IPS DF 6.9 (cell line): ENCODE measurements at places on chromosomes 12 and 14.

DNA sequence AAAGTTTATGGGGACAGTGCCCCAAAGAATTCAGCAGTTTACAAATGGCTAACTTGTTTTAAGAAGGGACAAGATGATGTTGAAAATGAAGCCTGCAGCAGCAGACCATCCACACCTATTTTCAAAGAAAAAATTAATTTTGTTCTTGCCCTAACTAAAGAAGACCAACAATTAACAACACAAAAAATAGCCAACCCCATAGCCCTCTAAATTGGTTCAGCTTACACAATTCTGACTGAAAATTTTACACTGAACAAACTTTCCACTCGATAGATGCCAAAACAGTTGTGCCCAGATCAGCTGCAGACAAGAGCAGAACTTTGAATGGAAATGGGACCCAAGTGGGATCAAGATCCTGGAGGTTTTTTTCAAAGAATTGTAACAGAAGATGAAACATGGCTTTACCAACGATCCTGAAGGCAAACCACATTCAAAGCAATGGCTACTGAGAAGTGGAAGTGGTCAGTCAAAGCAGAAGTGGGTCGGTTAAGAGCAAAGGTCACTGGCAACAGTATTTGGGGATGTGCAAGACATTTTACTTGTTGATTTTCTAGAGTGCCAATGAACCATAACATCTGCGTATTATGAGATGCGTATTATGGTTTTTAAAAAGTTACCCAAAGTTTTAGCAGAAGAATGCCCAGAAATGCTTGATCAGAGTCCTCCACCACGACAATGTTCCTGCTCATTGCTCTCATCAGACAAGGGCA, 30.0 kb downstream of the SLC39A9 start:
- no peak for DNase-seq

- no peak for DNase-seq
Measured at GRCh38 chr12:115482943-115483342, 794.5 kb downstream of the MED13L start.

DNA sequence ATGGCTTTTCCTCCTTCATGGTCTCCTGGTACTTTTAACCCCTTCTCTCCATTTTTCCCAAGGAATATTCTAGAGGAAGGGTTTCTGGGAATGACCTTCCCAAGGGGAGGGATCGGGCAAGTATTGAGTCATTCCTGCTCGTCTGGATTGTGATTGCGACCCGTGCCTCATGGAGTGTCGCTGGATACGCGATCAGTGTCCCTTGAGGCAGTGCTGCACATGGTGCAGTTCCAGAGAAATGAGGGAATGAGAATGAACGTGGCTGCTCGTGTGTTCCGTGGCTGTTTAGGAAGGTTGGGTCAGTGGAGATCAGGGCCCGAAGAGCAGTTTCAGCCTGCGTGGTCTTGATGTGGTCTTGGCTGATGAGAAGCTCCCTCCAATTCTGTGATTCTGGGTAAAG, 234.4 kb downstream of the CACNA1C start:
- no peak for DNase-seq

DNA sequence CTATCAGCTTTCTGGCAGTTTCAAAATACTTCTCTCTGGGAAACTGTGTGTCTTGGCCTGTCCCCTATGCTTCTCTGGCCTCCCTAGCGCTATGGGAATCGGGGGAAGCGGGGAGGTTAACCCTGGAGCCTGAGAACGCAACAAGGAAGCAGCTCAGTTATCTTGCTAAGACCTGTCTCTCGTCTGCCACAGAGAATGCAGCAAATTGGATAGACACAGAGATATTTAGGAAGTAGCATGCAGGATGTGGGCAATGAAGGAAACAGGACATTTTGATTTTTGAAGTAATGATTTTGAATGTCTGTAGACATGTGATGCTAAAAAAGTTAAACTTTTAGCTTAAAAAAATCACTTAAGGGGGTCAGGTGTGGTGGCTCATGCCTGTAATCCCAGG, 6.6 kb upstream of the CALCOCO1 start:
- no peak for DNase-seq

DNA sequence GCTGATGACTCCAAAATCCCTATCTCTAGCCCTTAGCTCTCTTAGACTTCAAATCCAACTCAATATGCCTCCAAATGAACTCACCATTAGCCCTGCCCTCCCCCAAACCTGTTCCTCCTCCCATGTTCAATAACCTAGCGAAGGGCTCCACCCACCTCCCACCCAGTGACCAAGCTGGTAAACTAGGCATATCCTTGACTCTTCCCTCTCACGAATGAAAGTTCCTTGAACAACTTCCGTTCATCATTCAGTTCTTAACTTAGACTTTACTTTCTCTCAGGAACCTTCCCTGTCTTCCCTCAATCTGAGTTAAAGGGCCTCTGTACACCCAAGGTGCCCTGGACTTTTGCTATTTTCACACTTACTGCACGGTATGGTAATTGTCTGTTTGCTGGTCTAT, 1.9 kb upstream of the KLHDC1 start:
- no peak for DNase-seq

GRCh38 chr12:22533155-22533554, 11.2 kb downstream of the C2CD5 start:
- no peak for DNase-seq

DNA sequence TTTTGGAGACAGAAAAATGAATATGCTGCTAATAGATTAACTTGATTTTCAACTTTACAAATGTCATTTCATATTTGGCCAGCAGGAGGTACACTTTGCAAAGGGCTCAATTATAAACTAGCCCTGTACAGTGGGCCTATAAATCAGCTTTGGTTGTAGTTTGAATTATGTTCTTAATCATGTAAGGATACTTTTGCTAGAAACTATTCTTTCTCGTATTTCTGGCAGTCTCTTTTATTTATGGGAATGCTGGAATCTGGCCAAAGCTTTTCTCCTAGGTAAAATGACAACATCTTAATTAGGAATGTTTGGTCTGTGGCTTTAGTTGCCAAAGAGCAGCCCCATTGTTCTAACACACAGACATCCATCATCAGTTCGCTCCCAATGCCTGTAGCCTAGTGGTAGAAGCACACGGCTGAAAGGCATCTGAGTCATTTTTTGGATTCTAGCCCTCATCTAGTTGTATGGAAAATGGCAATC, 1322.3 kb upstream of the SEL1L start:
- DNase-seq: no peak

DNA sequence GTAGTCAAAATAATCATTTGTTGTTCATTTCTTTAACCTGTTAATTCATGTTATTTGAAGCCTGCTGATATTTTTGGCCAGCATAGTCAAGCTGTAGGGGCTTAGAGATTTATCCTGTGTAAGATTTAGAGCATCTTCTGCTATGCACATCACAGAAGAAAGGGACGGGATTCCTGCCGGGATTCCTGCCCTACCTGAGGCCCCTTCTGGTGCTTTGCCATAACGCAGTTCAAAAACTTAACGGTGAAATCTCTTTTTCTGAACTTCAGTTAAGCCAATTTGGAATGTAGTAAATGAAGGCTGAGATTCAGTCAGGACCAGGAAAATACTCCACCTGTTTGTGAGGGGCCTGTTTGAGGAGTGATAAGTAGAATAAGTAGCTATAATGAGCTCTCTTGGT, 50.7 kb upstream of the TMEM260 start:
- DNase-seq: no peak

DNA sequence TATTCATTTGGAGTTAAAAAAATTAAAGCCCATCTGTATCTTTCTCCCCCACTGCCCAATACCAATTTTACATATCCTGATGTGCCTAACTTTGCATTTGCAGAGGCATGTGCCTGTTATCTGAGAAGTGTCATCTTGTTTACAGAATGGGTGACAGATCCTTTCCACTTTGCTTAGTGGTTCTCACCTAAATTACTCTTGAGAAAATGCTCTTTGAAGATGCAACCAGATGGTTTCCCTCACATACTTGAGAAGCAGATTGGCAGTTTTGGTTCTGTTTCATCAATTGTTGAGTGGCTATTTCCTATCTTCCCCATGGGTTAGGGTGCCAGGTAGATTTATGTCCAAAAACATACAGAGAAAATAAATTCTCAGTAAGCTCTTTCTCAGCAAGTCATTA, 1051.4 kb upstream of the ATXN7L3B start:
- DNase-seq: no peak

DNA sequence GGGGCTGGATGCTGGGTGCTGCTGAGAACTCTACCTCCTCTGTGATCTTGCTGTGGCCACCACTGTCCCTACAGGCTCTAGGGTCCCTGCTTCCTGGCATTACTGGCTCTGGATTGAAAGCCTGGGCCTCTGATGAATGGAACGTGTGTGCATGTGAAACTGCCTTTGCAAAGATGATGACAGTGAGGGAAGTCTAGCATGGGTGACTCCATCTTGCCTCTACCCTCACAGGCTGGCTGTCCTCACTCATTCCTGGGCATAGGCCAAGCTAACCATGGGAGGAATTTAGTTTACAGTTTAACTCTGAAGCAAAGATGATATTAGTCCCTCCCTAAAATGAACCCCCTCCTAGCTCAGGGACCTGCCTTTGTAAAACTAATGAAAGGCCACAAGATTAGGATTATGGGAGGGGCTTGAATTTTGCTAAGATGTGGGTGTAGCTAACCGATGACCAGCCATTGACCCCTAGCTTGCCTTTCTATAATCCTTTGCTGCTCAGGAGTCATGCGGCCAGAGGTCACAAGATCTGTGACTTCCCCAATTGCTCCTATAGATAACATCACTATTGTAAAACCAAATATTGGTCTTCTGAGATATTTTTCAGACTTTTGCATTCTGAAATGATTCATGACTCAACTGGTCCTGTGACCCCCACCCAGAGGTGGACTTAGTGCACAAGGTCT, 2.2 kb upstream of the C1S start:
- DNase-seq: no peak

- DNase-seq: no peak
Measured at GRCh38 chr12:16324772-16325171, 22.7 kb upstream of the MGST1 start.

DNA sequence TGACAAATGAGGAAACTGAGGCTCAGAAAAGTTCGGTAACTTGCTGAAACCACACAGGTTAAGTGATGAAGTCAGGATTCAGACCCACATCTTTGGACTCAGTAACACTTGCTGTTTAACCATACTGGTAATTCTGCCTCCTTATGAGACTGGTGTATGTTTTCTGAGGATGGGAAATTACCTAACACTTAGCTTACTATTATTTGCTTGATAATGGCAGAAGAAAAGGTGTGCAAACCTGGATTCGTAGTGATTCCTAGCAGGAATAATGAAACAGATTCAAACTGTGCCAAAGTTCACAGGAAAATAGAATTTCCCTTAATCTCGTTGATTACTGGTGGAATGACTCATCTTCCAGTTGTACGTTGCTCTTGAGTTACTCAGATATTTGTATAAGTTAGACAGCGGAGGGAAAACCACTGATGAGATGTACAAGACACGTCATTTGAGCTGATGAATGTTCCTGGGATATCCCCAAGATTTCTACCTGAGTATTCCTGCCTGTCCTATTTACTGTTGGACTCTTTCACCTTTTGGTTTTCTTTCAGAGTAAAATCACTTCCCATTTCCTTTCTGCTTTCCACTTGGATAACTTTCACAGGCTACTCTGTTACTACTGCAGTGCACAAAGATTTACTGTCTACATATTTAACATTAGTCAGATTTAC, 37.5 kb downstream of the PRORP start:
- no peak for DNase-seq

- DNase-seq: no peak
Measured at GRCh38 chr12:27547592-27547991, 23.6 kb downstream of the PPFIBP1 start.

- DNase-seq: no peak
Measured at GRCh38 chr12:32305163-32305562, 94.2 kb upstream of the FGD4 start.

DNA sequence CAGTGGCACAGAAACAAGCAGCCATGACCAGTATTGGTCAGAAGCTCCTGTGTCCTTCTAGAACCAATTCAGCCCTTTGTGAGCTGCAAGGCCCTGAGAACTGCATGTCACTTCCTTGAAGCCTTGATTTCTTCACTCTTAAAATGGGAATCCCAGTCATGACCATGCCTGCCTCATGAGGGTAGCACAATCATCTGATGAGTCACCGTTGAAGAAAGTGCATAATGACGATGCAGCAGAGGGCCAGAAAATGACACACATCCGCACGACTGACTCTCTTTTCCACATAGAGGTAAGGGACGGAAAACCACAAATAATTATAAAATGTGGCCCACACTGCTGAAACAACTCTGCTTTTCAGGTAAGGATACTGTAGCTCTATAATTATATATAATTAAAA, 777.4 kb downstream of the BCL11B start:
- no peak for DNase-seq

DNA sequence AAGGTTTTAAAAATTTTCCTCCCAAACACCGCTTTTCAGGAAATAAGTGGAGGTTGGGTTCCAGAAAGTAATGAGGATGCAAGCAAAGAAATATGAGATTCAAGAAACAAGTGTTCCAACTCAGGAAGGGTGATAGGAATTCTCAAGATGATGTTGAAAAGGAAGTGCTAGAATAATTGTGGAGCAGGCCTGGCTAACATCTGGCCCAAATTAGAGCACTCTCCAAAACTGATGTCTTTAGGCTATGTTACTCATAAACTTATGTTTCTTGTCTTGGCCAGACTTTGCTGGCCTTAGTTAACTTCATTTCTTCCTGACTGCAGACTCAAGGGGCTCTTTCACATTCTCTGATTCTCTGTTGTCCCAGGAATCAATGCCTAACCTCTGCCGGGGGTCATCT, 116.3 kb downstream of the TMTC3 start:
- no peak for DNase-seq

- no peak for DNase-seq
Measured at GRCh38 chr12:69648476-69648875, 37.8 kb upstream of the LRRC10 start.

DNA sequence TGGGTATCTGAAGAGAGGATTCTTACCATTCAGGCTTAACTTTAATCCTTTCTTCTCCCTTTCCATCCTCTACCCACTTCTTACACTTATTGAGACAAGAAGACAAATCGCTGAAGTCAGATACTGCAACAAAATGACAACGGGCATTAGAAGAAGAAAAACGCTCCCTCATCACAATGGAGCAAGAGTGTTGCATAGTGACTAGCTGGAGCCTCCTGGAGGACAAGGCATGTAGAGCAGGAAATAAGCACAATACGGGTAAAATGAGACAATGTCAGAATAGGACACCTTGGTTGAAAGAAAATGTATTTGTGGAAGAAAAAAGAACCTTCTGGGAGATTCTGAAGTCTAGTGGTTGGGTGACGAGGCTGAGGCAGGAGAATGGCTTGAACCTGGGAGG, 501.0 kb downstream of the RERGL start:
- peak; percentile 33 for DNase-seq

- DNase-seq: no peak
Measured at GRCh38 chr14:105525861-105526775, at the start of gene TMEM121. Gene TMEM121 (plus strand): TSS chr14:105526583. CDS start chr14:105528835, 2,252 bp downstream.

GRCh38 chr14:92652413-92653151, 95.8 kb downstream of the LGMN start:
- DNase-seq: no peak
